ENCODE measurements at places on chromosomes 7 and 10.

- DNase-seq = no peak
Measured at GRCh38 chr7:155693826-155694225, 49.4 kb downstream of the RBM33 start.

DNA sequence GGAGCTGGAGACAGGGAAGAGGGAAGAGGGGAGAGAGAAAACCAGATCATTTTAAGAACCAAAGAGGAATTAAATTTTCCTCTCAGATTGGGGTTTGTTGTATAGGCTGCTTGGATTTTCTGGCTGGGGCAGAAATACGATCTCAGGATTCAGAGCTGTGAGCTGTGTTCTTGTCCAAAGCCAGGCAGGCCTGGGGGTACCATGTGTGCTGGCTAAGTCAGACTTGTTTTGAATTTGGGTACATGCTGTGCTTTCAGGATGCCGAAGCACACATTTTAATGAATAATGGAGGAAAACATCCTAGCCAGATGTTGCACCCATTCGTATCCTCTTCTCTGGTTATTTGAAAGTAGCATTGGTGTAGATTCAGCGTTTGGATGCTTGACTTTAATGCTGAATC, 170.3 kb upstream of the PODXL start:
- DNase-seq = no peak

- DNase-seq = no peak
Measured at GRCh38 chr10:77162697-77163096, 474.9 kb downstream of the KCNMA1 start.

DNA sequence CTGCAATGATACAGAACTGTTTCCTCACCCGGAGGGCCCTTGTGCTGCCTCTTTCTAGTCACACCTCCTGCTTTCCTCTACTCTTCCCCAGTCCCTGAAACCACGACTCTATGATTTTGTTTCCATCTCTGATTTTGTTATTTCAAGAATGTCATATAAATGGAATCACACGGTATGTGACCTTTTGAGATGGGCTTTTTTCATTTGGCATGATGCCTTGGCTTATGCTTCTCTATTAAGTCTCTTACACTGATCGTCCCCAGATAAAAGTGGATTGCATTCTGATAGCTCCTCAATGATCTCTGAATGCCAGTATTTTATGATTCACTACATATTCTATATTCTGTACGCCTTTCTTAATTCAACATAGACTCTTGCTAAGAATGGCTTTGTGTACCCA, 78.2 kb downstream of the GALNT11 start:
- DNase-seq = no peak

GRCh38 chr7:24769851-24770250, 12.6 kb upstream of the GSDME start:
- no peak for DNase-seq

DNA sequence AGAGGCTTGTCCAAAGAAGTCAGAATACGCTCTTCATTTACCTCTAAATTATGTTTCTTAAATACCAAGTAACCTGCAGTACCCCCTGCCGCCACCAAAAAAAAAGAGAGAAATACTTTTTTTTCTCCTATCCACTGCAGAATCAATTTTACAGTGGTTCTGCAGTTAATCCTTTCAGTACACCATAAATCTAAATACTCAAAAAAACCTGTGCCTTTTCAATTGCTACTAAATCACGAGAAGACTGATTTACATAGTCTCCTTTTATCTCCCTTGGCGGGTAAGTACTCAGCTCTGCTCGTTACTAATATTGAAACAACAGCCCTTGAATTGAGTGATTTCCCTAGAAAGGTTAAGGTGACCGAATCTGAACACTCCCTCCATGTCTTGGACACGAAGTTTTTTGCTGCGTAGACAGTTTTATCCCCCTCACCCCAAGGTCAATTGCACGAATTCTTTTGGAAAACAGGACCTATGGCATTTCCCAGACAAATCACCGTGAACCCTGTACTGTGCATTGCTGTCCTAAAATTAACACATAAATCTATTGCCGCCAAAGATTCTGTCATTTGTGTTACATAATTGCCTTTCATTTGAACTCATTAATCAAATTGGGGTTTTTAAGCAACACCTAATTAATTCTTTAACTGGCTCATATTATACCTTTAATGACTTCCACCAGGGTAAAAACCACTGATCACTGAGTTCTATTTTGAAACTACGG, 512 bp upstream of the VIM start:
- DNase-seq = no peak

DNA sequence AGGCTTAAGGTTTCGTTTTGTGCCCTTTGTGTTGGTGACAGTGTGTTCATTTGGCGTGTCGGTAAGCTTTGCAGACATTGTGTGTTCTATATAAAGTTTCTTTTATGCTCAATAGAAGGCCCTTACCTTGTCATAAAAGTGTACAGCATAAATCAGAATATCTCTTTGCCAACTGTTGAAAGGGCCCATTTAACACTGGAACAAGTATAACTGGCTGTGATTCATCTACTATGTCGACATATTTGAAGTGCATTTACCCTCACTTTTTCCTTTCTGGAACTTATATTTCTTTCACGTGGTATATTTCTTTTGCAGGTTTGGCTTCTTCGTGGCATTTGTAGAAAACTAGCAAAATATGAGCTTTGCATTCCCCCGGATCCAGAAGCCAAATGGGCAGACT, 32.7 kb downstream of the EEPD1 start:
- no peak for DNase-seq

Data from mesothelial cell of epicardium (in vitro differentiated cells).